NCI-H446 (cell line): ENCODE measurements at places on chromosomes 11 and 22.

DNA sequence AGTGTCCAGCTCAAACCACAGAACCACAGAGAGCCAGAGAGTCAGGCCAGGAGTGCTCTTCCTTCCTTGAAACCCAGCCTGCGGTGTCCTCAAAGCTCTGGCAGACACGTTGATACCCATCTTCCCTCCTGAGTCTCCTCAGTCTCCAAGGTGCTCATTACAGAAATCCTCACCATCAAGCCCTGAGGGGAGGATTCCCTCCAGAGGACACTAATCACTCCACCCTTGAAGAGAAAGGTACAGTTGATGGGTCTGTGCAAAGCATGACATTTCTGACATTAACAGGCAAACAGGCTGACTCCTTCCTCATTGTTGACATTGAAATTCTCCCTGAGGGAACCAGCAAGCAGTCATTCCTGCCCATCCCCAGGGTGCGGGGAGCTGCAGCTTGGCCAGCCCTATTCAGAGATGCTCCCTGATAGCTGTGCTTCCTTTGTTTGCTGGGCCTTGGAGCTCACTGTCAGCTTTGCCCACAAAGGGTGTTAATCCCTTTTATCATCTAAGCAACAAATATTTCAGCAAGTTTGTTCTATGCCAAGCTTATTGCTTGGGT is 101.7 kb upstream of the CSNK2A3 start:
- DNase-seq, result no peak

DNA sequence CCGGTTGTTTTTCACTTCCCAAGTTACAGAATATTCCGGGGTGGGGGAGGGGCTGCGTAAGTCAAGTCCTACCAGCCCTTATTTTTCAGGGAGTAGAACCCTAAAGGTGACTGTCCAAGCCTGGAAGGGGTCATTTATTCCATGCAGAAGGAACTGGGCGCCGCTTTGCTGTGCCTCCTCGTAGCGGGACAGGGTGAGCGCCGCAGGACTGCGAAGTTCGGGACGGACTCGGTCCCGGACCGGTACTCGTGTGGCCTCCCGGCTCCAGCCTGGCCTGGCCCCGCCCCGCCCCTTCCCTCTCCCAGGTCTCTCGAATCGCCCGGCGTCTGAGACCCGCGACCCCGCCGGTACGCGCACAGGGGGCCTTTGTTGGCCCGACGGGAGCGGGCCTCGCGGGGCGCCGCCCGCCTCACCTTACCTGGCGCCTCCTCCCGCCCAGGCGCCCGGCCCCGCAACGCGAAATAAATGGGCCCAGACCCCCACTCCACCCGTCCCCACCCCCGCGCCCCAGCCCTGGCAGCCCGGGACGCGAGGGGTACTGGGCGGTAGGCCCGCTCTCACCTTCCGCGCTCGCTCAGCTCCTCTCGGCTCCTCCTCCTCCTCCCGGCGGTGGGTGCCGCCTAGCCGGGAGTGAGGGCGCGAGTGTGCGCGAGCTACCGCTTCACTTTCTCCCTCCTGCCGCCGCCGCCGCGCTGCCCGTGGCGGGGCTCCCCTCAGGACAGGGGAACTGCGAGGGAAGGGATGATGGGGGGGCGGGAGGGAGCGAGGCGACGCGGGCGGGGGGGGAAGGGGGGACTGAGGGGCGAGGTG is 698 bp downstream of the PAK1 start:
- no peak for DNase-seq

DNA sequence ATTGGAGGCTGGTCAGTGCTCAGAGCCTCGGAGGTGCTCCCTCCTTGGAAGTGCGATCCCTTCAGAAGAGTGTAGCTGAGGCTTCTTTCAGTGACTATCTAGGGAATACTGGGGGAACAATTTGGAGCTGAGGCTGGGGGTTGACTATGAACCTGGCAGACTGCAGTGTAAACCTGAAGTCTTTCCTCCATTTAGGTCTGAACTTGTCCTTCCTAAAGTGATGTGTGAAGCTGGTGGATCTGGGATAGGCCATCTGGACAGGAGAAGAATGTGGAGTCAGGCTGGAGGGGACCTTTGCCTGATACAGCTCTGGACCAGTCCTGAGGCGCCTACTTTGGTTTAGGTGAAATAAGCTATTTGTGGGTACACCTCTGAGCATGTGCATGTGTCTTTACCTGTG is 3.5 kb upstream of the INSC start:
- DNase-seq, result no peak

DNA sequence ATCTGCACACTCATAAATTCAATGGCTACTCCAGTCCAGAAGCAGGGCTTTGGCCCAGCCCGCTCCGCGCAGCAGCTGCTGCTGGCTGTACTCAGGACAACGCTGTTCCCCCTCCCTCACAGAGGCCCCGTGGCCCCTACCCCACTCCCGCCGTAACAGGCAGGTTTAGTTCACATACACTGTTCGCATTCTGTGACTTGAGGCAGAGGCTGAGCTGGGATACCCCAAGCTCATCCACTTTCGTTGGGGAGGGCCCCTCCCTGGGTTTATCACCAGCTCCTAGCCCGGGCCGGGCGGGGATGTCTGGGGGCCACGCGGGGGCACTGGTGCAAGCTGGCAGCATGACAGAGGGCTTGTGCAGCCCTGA is 52.4 kb downstream of the SYT13 start:
- DNase-seq, result no peak

DNA sequence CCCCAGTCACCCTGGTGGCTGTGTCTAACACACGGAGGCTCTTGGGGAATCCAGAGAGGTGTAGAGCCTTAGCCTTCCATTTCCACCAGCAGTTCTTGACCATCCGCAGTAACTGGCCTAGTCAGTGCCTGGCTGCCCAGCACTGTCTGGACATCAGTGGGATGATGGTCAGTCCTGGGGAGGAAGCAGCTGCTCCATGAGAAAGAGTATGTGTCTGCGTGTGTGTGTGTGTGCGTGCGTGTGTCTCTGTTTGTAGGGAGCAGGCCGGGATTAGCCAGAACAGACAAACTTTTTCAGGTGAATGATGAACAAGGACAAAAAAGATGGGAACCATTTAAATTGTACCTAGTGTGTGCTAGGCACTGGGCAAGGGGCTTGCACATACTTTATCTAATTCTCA is 109.3 kb upstream of the SYT13 start:
- no peak for DNase-seq

DNA sequence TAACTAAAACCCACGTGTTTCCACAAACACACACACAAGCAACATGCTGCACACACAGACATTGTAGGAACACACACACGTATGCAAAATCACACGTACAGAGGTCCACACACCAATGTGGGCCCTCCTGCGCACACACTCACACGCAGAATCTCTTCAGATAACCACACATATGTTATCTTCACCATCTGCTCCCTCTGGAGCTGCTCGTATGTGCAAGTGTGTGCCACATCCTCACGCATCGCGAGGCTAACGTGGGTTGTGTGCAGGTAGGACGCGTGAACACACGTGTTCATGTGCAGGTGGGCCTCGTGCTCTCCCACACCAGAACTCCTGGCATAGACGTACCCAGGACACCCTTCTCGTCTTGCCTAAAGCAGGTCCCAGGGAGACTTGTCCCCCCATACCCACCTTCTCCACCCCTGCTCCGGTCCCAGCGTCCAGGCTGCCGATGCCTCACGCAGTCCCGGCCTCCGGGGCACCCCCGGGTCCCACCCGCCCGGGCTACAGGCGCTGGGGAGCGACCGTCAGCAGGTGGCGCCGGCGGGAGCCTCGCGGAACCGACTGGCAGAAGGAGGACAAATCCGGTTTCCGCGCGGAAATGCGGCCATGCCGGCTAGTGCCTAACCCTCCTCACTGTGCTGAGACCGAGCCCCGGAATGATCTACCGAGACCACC is 10.3 kb upstream of the IGSF9B start:
- DNase-seq, result no peak

- no peak for DNase-seq
Measured at GRCh38 chr11:83862691-83863090, 576.5 kb upstream of the CCDC90B start.

DNA sequence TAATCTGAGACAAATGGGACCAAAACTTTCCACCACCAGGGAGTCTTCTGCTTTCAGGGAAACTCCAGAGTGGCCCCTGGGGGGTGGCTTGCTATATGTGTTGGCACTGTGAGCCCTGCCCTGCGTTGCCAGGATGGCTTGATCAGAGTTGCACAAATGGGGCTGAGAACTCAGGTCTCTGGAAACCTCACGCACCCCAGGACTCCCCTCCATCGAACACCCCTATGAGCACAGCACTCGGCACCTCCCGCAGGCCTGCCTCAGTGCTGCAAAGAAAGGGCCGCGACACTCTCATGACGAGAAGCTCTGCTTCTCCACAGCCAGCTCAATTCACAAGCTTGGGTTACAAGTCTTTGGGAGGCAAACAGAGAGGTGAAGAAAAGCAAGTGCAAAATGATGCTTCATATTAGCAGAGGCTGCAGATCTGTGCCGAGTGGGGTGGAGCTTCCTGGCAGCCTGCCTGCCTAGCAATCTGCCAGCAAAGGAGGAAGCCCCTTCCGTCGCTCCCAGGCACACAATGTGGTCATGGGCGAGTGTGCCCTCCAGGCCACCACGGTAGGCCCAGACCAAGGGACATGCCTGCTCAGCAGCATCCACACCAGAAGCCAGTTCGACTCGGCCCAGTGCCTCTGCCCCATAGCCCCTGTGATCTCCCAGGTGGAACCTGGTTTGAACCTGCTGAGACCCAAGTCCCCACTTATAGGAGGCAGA is 55.7 kb downstream of the MYH9 start:
- peak; percentile 64 for DNase-seq

- peak; percentile 79 for DNase-seq
Measured at GRCh38 chr11:33930317-33931021, 38.6 kb upstream of the LMO2 start.

- peak; percentile 46 for DNase-seq
Measured at GRCh38 chr11:110069158-110069737, 23.9 kb upstream of the ZC3H12C start.
